PC-9 (cell line): ENCODE measurements at places on chromosomes 13 and 19.

GRCh38 chr13:41596190-41596589 lies 138.8 kb downstream of the RGCC start:
- DNase-seq, result no peak

GRCh38 chr13:71644579-71644978 lies 222.4 kb downstream of the DACH1 start:
- DNase-seq, result no peak

DNA sequence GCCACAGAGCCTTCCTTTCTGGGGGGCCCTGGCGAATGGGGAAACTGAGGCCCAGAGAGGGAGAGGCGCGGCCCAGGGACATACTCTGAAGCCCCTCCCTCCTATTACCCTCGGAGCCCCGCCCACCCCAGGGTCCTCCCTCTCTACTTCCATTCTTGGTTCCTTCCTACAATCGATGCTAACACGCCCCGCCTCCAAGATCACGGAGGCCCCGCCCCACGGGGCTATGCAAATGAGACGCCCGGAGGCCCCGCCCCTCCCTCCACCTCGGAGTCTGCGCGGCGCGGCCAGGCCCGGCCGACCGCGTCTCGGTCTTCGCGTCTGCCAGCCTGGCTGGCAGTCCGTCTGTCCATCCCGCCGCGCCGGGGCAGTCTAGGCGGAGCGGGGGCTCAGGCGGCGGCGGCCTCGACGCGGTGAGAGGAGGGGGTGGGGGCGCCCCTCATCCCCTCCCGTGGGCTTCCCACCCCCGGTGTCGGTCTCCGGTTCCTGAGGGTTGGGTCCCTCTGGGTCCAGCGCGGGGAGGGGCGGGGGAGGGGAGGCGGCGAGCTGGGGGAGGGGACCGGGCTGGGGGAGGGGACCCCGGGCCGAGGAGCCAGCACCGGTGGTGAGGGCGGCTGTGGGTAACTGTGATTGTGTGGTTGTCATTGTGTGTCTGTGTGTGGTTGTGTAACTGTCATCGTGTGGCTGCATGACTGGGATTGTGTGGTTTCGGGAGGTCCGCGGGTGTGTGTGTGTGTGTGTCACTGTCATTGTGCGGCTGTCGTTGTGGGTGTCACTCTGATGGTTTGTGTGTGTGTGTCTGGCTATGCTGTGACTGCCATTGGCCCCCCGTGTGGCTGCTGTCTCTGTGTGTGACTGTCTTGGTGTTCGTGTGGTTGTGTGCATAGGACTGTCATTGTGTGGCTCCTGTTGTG lies at the start of gene PLPPR2:
Gene PLPPR2 (plus strand): TSS at position 273 of the 914 bp plus-strand sequence. CDS start 2,242 bp downstream, outside the sequence.
- DNase-seq, result peak; percentile 90

DNA sequence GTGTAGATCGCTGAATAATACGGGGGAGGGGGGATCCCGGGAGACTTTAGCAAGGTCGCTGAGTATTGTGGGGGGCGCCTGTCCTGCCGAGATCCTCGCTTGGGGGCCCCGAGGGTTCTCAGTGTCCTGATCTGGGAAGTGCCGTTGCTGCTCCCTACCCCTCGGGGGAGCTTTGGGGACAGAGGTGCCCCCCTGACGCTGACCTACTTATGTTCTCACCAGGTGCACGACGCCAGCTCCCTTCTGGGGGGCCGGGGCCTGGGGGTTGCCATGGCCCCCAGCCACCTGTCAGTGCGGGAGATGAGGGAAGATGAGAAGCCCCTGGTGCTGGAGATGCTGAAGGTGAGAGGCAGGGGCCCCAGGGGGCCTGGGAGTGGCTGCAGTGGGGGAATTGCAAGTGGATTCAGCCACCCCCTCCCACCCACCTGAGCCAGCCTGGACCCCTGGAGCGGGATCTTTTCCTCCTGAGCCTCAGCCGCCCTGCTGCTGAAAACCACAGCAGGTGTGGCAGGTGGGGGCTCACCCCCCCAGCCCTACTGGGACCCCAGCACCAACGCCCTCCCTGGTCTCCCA lies 537 bp downstream of the NAT14 start:
- DNase-seq, result no peak

- DNase-seq, result no peak
Measured at GRCh38 chr13:30366088-30366487, 56.2 kb upstream of the UBE2L5 start.
